G401 (cell line): ENCODE measurements at places on chromosomes 4 and X. TPM values are rescaled to one million over a fixed set of nuclear protein-coding genes. Genes with fewer than 3 reads are reported as not detected.
A peak's percentile ranks its signal among the peaks of the same experiment; 100 is the strongest.

Gene ARHGEF38
- total RNA-seq: not detected in 2 replicates

Gene LAGE3
- total RNA-seq: 72.0 and 79.9 TPM in 2 replicates

- no peak for DNase-seq
These were observed 101.8 kb downstream of the ARAP2 start for GRCh38 chr4:36142504-36142903.

Gene ELF4
- 8.4 and 16.1 TPM in 2 replicates for total RNA-seq

Gene AMTN
- total RNA-seq: not detected in 2 replicates

Gene N4BP2
- 6.6 and 14.9 TPM in 2 replicates for total RNA-seq

DNA sequence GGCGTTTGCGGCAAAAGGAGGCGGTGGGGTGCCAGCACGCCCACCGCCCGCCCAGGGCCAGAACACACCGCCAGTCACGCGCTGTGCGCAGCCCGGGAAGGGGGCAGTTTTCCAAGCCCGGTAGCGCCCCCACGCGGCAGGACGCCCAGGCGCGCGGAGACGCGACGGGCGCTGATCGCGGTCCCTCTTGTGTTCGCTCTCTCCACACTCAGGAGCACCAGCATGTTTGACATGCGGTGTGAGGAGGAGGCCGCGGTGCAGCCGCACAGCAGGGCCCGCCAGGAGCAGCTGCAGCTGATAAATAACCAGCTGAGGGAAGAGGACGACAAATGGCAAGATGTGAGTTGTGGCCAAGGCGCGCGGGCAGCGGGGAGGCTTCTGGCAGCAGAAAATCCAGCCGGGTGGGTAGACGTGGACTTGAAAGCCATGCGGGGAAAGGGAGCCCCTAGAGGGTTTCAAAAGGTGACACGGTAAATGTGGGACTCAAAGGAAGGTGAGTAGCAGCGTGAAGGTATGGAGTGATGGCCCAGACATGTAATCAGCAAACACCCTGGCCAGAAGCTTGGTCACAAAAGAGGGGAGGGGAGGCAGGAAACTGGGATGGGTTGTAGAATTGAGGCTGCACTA lies 104.1 kb downstream of the PHOX2B start:
- peak; percentile 57 for DNase-seq

DNA sequence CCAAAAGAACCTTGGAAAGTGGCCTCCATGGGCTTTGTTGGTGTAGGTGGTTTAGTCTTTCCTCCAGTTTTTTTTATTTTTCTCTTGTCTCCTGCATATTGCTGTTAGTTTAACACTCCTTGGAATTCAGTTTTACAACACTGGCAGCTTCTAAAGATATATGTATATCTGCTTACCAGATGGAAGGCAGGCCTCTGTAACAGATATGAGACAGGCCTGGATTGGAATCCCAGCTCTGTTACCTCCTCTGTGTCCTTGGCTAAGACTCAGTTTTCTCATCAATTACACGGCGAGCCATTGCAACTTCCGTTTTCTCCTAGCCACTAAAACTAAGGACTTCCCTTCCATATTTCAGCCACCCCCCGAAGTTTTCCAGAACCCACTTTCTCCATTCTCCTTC lies 133.4 kb upstream of the SMAD1 start:
- DNase-seq: no peak

Gene FGF5
- total RNA-seq: 0.92 and 1.0 TPM in 2 replicates

DNA sequence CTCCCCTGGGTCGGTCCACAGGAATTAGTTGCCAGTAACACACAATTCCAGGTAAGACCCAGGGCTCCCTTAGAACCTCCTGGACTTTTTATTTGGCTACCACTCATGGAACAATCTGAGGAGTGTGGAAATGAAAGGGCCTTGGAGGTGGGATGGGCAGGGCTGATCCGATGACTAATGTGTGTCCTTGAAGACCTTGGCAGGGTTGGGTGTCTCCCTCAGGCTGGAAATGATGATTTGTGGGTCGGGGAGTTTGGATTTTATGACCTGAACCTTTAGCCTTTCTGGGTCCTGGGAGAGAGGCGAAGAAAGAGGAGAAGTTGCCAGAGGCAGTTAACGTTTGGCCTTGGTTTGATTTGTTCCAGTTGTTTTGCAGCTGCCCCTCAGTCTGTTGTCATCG lies 425.0 kb downstream of the MID1IP1 start:
- DNase-seq: no peak

- DNase-seq: no peak
These were observed 100.3 kb downstream of the SLC34A2 start for GRCh38 chr4:25755911-25756310.

DNA sequence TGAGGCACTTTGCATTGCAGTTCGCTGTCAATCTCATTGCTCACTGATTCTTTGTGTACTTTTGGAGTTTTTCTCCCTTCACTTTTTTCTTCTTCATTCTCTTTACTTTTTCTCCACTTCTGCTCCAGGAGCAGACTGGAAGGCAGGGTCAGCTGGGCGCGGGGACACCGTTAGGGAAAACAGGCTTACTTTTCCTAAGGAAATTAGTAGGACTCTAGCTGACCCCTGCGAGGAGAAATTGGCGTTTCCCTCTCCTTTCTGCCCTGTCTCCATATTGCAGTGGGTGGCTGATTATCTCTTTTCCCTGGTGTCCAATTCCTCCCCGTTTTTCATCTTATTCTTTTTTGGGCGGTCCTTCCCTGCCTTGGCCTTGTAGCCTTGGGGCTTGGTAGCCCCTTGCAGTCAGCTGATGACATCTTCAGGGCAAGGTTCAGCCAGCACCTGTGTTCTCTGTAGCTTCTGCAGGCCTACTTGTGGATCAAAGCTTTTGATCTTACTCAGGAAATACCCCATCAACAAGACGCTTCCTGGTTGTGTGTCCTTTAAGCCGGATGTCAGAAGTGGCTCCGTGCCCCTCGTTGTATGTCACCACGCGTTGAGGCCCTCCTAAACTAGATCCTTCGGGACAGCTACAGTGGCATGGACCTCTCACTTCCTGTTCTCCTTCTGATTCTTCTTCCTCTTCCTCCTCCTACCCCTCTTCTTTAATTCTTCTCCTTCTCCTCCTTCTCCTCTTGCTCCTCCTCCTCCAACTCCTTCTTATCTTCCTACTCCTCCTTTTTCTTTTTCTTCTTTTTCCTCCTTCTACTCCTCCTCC lies 36.1 kb downstream of the NBDY start:
- DNase-seq: no peak

GRCh38 chr4:143254491-143255226 lies 69.9 kb downstream of the USP38 start:
- no peak for DNase-seq

Gene SCML1
- total RNA-seq: 0.03 TPM in 1 of 2 replicates, not detected in the other

DNA sequence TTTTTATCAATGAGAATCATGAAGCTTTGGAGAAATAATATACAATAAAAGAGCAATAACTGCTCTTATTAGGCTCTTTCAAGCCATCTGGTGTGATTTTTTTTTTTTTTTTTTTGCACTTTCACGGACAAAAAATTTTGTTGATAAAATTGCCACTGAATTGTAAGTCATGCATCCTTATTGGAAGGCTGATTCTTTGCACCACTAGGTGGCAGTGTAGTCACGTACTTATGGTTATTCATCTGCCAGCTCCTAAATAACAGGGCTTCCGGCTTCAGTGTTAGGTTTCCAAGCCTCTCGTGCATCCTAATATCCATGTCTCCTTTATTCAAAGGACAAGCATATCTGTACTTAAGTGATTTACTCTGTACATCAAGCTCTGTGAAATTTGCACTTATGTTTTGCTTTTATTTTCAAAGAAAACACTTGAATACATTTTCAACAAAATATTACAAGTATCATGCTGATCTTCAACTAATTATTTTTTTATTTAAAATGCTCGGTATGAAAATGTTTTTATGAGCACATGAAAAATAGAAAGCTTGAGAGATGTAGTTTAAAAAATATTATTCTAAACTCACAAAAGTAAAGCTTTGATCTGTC lies 1578.3 kb upstream of the TENM3 start:
- DNase-seq: peak; percentile 92
